ENCODE measurements at places on chromosomes 12 and 14.
A peak's percentile ranks its signal among the peaks of the same experiment; 100 is the strongest.

DNA sequence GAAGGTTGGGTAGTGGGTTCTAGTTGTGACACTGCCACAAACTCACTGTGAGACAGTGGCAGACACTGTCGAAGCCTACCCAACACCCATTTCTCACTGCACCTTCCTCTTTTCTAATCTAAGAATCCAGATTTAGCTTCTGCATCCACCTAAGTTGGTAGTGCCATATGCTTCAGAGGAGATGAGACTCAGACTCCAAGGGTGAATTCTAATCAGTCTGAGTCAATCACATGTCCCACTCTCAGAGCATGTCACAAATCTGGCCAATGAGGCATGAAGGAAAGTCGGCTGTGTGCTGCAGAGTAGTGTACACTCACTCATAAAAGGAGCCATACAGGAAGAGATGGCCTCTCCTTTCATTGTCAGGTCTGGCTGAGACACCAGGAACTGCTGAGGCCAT is 102.1 kb upstream of the RAP1B start:
- DNase-seq = no peak

- no peak for DNase-seq
Measured at GRCh38 chr12:115870021-115870420, 407.5 kb downstream of the MED13L start.

DNA sequence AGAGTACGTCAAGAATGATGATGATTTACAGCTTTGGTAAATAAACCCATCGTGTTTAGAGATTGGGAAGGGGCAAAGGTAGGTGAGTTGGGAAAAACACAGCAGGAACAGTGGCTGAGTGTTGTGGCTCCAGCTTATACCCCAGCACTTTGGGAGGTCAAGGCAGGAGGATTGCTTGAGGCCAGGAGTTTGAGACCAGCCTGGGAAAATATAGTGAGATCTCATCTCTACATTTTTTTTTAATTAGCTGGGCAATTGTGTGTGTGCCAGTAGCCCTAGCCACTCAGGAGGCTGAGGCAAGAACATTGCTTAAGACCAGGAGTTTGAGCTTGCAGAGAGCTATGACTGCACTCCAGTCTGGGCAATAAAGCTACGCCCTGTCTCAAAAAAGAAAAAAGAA is 77.1 kb downstream of the RASSF9 start:
- DNase-seq = no peak

- no peak for DNase-seq
Measured at GRCh38 chr14:75802486-75802885, 141.4 kb downstream of the TTLL5 start.

GRCh38 chr12:44851586-44851985 is 24.5 kb downstream of the NELL2 start:
- no peak for DNase-seq

DNA sequence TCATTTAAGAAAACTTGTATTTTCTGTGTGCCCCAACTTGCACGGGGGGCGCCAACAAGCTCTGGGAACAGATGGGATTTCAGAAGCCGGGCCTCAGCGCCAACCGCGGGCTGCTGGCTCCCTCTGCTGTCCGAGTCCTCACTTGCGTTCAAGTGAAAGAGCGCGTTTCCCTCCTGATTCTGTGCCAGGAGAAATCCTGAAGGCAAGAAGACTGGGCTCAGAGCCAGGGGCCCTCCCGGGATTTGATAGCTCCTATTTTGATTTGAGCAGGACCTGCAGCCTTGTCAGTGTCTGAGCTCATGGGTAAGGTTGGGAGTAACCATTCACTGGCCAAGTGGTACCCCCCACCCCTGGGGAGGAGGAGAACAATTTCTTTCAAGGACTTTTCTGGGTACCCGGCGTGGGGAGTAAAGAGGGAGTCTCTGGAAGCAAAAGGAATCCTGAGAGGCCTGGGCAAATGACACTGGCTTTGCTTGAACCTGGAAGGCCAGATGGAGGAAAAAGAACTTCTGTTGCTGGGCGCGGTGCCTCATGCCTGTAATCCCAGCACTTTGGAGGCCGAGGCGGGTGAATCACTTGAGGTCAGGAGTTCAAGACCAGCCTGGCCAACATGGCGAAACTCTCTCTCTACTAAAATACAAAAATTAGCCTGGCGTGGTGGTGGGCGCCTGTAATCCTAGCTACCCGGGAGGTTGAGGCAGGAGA is 179.0 kb upstream of the RGS6 start:
- peak; percentile 96 for DNase-seq

GRCh38 chr12:103839609-103840461 is 1.2 kb downstream of the NT5DC3 start:
- peak; percentile 18 for DNase-seq

DNA sequence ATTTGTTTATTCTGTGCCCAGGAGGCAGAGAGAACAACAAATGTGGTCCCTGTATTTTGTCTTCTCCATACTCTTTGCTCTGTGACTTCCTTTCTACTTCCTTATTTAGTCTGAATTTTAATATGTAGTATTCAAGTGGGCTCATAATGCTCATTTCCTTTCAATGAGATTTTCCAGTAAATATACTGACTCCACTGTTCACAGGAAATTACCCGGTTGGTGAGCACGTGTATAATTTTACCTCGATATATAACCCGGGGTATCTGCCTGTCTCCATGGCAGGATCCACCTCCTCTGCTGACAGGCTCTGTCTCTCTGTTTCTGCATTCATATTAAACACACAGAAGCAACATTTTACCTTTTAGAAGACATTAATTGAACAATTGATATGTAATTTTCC is 166.0 kb downstream of the SLC38A4 start:
- DNase-seq = no peak

DNA sequence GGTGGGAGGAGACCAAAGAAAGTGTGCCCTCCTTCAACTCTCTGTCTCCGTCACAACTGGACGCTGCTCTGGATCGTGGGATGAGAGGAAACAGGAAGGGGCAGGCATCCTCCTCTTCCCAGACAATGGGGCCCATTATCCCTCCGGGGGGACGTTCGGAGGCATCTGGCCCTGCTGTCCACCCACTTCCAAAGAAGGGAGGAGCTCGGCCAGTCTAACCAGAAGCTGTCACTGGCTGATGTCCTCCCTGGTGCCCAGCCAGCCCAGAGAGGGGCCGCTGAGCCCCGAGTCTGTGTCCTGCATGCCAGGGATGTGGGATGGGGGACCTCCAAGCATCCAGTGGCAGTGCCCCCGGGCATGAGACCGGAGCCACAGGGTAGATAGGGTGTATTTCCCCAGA is 39.8 kb upstream of the MEG3 start:
- DNase-seq = no peak

GRCh38 chr14:73235531-73236155 is 1.7 kb upstream of the PAPLN start:
- DNase-seq = peak; percentile 83

GRCh38 chr12:47725893-47726292 is 603 bp upstream of the ENDOU start:
- no peak for DNase-seq

DNA sequence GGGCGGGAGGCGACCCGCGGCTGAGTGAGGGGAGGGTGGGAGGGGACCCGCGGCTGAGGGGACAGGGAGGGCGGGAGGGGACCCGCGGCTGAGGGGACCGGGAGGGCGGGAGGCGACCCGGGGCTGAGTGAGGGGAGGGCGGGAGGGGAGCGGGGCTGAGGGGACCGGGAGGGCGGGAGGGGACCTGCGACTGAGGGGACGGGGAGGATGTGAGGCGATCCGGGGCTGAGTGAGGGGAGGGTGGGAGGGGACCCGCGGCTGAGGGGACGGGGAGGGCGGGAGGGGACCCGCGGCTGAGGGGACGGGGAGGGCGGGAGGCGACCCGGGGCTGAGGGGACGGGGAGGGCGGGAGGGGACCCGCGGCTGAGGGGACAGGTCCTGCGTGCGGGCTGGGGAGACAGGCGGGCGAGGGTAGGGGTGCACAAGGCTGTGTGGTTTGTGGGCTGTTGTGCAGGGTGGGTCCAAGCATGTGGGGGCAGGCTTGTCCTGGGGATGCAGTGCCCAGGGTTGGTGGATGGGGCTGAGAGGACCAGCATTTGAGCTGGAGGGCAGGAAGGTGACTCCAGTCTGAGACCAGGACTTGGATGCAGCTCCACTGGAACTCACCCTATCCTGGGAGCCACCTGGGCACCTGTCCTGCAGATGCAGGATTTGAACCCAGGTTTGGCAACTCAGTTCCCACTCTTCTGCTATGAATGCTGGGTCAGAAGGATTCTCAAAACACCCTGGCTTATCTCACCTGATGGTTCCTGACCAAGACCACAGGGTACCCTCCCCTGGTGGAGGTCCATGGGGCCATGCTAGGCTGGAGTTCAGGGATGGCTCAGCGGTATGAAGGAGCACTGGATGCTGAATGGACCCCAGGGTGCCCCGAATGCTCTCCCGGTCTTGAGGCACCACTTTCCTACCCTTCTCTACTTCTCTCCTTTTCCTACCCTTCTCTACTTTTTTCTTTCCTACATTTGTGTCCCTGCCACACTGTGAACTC is 9.4 kb downstream of the PLD4 start:
- peak; percentile 38 for DNase-seq

DNA sequence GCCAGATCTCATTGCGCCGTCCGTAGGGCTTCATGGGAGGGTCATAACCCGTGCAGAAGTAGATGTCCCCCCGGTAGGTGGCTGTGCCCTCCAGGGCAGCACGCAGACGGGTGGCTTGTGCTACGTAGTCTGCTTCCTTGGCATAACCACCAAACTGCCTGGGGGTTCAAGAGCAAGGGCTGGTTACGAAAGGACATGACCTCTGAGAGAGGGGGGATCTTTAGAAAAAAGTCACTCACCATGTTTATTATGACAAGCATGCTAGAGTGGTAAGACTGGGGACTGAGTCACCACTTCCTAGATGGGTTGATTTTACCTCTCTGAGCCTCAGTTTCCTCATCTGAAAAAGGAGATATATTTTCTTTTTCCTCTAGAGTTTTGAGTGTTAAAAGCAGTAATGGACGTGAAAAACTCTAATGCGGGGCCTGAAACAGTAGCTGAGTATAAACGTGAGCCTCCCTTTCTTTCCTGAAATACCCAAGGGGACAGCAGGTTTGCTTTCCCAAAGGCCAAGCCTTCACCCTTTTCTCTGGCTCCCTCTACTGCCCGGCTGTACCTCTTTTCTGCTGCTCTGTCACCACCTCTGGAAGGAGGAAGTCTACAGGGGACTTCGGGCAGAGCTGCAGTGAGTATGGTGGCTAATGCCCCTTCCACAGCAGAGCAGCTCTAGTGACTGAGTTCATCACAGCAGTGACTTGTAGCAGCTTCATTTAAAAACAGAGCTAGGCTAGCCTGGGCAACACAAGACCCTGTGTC is 23.5 kb upstream of the GPRC5D start:
- peak; percentile 76 for DNase-seq

- no peak for DNase-seq
Measured at GRCh38 chr12:30928356-30929244, 2.1 kb downstream of the TSPAN11 start.

- DNase-seq = peak; percentile 21
Measured at GRCh38 chr12:99259040-99259934, 388.3 kb upstream of the GARIN6 start.

DNA sequence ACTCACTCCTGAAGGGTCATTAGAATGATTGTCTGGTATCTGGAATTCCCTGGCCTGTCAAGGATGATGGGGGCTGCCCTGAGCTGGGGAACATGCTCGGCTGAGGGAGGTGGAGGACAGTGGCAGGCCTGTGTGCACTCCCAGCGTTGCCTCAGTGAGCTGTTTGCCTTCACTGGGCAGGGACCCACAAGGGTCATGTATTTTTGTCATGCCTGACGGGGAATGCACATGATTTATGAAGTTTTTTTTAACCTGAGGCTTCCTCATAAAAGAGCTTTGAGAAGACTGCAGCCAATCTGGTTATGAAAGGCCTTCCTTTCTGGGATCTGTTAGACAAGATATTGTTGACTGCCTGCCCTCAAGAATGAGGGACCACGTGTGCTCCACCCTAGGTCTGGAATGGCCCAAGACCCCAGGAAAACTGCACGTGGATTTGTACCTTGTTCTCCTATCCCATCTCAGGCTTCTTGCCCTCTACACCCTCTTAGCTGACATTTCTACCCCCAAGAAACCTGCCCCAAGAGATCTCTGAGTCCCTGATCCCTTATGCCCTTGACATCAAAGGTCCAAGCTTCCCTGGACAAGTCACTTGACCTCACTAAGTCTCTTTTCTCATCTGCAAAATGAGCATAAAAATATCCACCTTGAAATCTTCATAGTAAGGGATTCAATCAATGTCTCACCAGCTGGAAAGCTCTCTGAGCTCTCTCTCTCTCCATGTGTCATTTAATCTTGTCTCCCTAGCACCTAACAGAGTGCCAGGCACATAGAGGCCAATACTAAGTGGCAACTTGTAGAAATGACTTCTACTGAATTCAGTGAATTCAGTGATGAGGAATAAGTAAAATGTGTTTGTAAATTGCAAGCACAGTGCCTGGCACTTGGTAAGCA is 24.5 kb upstream of the COL2A1 start:
- no peak for DNase-seq

GRCh38 chr14:20530771-20531571 is 25.6 kb downstream of the RNASE10 start:
- peak; percentile 93 for DNase-seq

- DNase-seq = no peak
Measured at GRCh38 chr12:18798535-18799361, 60.8 kb downstream of the CAPZA3 start.

GRCh38 chr14:94088516-94088915 is 7.4 kb downstream of the IFI27L1 start:
- DNase-seq = no peak

DNA sequence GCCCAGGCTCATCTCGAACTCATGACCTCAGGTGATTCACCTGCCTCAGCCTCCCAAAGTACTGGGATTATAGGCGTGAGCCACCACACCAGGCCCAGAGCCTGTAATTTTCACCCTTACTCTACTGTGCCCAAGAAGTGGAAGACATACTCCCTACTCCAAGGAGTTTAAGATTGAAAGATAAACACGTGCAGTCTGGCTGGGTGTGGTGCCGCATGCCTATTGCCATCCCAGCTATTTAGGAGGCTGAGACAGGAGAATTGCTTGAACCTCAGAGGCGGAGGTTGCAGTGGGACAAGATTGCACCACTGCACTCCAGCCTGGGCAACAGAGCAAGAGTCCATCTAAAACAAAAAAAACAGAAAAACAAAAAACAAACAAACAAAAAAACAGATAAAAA is 90.0 kb downstream of the NINJ2 start:
- no peak for DNase-seq

DNA sequence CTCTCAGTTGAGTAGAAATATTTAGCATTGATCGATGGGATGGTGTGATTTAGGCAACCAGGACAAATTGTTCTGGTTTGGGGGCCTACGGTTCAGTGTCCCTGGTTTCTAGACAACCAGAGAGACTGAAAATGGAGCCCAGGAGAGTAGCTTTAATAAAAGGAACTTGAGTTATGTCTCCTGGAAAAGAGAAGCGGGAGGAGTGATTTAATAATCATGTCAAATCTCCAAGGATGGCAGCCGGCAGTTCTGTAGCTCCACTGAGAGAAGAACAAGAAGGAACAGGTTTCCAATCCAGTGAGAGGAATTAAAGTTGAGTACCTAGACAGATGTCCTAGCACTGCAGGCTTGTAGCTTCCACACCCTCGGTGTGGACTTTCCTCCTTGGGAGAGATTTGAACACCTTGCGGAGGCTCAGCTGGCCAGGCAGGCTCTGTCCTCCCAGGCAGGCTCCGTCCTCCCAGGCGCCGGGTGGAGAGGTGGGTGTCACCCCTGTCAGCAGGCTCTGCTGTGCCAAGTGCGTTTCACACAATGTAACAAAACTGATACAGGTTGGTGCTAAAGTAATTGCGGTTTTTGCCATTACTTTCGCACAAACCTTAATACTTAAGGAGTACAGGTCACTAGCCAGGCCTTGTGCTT is 45.9 kb downstream of the SLC6A12 start:
- DNase-seq = no peak

GRCh38 chr14:93037351-93037750 is 78.4 kb downstream of the ITPK1 start:
- peak; percentile 51 for DNase-seq

- DNase-seq = peak; percentile 97
Measured at GRCh38 chr12:75334384-75335030, at the start of gene GLIPR1L1. TSS of gene GLIPR1L1 (plus strand) at chr12:75334670. CDS start at chr12:75334729, 59 bp downstream.

- DNase-seq = peak; percentile 78
Measured at GRCh38 chr14:47442211-47442610, 233.2 kb downstream of the MDGA2 start.

All from GM23338 (cell line).